Lung microvascular endothelial cell (primary cell): ENCODE measurements at places on chromosomes 12 and 14. TPM values are rescaled to one million over a fixed set of nuclear protein-coding genes. Genes with fewer than 3 reads are reported as not detected.

The RTN1 gene
- under 0.01 TPM in 2 replicates for total RNA-seq

The PTPRR gene
- 0.22 TPM in 1 of 2 replicates, not detected in the other for total RNA-seq

The SDR39U1 gene
- total RNA-seq: 6.5 and 7.3 TPM in 2 replicates

The NANOG gene
- total RNA-seq: not detected in 2 replicates

The LDHB gene
- total RNA-seq: 128 and 278 TPM in 2 replicates

The PPP1R1A gene
- total RNA-seq: not detected in 2 replicates

The IL26 gene
- total RNA-seq: not detected in 2 replicates

The TAMALIN gene
- 17.9 and 26.4 TPM in 2 replicates for total RNA-seq

The RHNO1 gene
- total RNA-seq: 17.1 and 17.9 TPM in 2 replicates

The POTEM gene
- not detected in 2 replicates for total RNA-seq

The ACVRL1 gene
- 293 and 393 TPM in 2 replicates for total RNA-seq

The SNAPC1 gene
- total RNA-seq: 13.5 and 25.8 TPM in 2 replicates

The TMPRSS12 gene
- not detected in 2 replicates for total RNA-seq

The CAMKK2 gene
- 14.8 and 31.2 TPM in 2 replicates for total RNA-seq

The PLBD2 gene
- 9.9 and 13.7 TPM in 2 replicates for total RNA-seq
